ENCODE measurements at places on chromosomes 2 and 18.

- no peak for DNase-seq
These were observed 207.0 kb downstream of the LDLRAD4 start for GRCh38 chr18:13425357-13426091.

DNA sequence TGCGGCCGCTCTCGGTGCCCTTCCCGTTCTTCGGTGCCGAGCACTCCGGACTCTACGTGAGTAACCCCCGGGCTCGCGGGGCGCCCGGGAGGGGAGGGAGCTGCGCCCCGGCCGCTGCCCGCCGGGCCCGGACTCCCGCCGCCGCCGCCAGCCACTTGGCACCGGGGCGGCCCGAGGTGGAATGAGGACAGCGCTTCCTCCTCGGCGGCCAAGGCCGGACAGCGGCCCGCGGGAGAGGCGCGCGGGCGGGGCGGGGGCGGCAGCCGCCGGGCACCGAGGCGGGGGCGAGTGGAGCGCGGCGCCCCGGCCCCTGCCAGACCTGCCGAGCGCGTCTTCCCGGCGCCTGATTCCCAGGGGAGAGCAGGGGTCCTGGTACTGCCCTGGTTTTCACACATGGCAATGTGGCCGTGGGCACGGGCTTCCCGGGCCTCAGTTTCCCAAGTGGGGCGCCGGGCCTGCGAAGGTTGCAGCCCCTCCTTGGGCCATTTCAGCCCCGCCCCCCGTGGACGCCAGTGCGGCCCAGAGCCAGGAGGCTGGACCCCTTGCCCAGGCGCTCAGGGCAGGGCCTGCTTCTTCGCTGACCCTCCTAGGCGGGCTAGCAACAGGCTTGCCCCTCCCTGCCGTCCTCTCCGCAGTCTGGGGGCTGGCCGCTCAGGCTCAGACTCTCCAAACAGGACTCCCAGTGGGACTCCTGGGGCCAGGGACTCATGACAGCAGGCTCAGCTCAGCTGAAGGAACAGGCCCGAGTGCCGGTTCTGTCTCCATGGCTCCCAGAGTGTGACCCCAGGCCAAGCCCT lies 775 bp downstream of the SNED1 start:
- no peak for DNase-seq

DNA sequence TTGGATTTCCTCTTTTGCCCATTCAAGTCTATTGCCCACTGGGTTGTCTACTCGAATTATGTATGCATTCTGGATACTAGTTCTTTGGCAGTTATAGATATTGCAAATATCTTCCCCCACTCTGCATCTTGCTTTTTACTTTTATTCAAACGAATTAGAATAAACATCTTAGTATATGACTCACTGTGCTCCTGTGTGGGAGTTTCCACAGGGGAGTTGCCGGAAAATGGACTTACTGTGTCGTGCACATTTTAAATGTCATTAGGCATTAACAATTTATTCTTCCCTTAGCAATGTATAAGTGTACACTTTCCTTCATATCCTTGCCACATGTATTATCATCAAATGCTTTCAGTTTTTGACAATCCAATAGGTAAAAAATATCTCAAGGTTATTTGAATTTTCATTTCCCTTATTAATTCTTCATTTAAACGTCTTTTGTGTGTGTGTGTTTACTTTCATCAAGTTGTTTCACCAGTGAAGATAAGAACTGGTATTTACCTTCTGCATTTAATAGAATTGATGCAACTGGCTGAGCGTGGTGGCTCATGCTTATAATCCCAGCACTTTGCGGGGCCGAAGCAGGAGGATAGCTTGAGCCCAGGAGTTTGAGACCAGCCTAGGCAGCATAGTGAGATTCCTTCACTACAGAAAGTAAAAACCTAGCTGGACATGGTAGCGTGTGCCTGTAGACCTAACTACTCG lies 4.6 kb upstream of the UGT1A5 start:
- DNase-seq, result no peak

DNA sequence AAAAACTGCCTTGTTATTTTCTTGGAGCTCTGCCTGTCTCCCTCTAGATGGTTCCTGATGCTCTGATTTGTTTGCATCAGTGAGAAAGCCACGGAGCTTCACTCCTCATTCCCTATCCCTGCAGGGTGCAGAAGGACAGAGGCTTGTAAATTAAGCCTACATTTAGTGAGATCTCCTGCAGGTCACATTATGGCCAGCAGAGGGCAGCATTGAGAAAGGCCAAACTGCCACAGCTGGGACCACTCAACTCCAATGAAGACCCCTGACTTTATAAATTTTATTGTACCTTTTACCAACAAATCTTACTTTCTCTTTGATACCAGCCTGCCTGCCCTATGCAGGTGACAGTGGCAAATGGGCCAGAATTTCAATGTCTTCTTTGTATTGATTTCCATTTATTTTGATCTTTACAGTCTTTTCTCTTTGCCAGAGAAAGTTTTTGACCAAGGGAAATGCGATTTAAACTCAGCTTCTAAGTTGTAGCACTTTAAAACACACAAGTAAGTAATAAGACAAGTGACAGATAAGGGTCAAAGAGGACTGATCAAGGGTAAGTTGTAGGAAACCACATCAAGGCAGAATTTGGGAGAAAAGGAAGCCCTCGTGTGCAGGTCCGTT lies 1029.1 kb upstream of the KLHL29 start:
- DNase-seq, result no peak

- DNase-seq, result no peak
These were observed 645 bp downstream of the KCTD18 start for GRCh38 chr2:200509235-200509611.

GRCh38 chr18:23355206-23355605 lies 97.9 kb upstream of the RIOK3 start:
- no peak for DNase-seq

- peak; percentile 26 for DNase-seq
These were observed 181.8 kb downstream of the PHLPP1 start for GRCh38 chr18:62897153-62897552.

DNA sequence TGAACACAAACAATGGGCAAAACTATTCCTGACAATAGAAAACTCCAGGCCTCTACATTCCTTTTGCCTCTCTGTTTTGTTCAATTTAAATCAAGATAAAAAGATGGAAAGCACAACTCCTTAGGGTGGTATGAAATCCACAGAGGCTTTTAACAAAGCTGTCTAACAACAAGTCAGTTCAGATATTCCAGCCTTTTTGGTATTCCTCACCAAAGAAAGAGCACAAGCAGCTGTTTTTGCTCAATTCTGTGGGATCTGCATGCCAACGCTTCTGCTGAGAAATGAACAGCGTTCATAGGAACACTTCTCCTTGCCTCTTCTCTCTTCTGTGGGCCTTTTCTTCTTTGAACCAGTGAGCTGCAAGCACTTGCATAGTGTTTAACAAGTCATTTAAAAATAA lies 411.6 kb upstream of the TCF4 start:
- peak; percentile 41 for DNase-seq

- DNase-seq, result no peak
These were observed 154.2 kb downstream of the DSC3 start for GRCh38 chr18:30888344-30888743.

- DNase-seq, result no peak
These were observed 12.2 kb downstream of the CNDP2 start for GRCh38 chr18:74508366-74508765.

- no peak for DNase-seq
These were observed 246.4 kb downstream of the PRKCE start for GRCh38 chr2:45897842-45898241.

DNA sequence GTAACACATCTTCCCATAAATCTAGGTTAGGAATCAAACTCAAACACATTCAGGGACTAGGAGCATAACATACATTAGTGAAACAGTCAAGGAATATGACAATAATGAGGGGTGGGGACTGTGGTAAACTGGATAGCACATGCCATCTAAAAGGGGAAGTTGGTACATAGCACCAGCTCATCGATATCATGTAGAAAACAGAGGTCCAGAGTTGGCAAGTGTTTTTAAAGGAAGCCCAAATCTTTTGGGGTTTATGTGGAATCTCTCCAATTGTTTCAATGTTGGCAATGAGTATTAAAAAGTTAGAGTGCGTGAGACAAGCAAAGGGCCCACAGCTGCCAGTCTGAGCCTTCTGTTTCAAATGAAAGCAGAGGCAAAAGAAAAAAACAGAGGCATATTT lies 24.4 kb downstream of the KLF7 start:
- DNase-seq, result no peak

DNA sequence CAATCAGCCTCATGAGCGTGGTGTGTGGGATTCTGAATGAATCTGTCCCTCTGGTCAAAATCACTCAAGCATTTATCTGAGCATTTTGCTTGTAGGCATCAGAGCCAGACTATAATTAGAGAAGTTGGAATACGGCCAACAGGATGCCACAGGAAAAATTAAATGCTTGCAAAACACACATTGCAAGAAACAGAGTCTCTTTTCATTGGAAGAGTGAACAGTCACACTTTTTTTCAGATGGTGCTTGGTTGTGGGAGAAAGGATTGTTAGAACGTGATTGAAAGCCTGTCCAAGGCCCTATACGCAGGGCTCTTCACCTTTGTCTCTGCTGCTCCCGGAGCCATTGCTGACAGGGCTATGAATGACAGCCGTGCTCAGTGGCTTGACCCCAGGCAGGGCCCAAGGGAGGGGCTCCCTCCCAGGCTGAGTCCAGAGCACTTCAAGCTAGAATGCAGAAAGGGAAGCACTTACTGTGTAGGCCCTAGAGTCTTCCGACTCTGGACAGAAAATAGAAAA lies 59.8 kb downstream of the SNTG2 start:
- no peak for DNase-seq

DNA sequence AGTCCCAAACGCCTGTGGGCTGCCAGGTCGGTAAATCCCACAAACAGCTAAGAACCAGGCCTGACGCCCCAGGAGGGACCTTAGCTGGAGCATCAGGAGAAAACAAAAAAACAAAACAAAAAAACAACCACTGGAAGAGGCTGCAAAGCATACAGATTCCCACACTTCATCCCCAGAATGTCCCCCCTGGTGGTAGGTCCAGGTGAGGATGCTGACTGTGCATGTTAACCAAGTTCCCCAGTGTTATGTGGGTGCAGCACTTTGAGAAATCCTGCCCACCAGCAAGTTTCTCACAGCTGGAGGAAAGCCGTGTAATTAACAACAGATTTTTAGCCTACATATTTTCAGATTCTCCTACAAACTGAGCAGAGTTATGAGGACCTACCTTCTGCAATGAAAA lies 15.1 kb downstream of the ST3GAL5 start:
- DNase-seq, result peak; percentile 42

Measured in fibroblast of skin of left quadriceps (primary cell).